ENCODE measurements at places on chromosomes 1 and 21.

DNA sequence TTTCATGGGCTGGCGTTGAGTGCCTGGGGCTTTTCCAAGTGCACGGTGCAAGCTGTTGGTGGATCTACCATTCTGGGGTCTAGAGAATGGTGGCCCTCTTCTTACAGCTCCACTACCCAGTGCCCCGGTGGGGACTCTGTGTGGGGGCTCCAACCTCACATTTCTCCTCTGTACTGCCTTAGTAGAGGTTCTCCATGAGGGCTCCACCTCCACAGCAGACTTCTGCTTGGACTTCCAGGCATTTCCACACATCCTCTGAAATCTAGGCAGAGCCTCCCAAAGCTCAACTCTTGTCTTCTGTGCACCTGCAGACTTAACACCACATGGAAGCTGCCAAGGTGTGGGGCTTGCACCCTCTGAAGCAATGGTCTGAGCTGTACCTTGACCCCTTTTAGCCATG, 82.1 kb downstream of the CCDC18 start:
- DNase-seq = no peak

DNA sequence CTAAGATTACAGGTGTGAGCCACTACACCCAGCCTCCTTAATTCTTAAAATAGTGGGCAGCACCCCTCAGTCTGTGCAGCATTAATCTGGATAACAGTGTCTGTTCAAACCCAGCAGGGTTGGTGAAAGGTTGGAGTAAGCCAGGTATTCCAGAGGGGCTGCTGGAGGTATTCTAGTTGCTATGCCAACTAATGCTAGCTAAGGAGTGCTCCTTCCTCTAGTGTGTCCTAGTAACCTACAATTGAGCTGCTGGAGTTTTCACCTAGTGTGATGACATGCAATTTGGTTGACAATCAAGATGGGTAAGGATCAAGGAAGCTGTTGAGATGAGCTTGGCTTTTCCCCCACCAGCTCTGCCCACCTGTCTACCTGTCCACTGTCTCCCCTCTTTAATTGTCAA, 100.2 kb upstream of the IPO9 start:
- DNase-seq = no peak

DNA sequence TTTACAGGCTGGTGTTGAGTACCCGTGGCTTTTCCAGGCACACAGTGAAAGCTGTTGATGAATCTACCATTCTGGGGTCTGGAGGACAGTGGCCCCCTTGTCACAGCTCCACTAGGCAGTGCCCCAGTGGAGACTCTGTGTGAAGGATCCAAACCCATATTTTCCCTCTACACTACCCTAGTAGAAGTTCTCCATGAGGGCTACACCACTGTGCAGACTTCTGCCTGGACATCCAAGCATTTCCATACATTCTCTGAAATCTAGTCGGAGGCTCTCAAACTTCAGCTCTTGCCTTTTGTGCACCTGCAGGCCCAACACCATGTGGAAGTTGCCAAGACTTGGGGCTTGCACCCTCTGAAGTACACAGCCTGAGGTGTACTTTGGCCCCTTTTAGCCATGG, 227.8 kb downstream of the BACH1 start:
- no peak for DNase-seq

DNA sequence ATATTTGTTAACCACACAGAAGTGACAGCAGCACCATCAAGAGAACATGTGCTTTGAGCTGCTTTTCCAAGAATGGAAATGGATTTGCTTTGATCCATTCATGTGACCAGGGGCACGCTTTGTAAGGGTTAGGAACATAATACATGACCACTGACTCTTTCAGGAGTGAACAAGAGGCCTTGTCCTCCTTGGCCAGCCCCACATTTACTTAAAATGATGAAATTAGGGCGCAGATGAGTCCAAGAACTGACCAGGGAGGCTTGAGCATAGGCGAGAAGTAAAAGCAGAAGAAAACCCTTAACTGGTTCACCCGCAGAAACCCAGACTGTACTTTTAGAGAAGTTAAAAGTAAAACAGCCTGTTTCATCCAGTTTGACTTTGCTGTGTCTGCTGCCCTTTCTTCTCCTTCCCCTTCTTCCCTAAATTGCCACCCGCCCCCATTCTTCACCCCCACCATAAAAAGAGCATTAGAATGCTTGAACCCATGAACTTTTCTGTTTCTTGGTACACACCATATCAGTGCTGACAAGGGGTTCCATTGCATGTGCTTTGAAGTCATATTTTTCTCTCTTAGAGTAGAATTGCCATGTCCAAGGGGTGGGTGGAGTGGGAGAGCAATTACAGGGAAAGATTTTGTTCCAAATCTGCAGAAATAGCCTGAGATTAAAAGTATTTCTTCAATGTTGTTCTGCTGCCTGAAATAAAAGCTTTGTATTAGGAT, 2.6 kb upstream of the GLUL start:
- DNase-seq = no peak

DNA sequence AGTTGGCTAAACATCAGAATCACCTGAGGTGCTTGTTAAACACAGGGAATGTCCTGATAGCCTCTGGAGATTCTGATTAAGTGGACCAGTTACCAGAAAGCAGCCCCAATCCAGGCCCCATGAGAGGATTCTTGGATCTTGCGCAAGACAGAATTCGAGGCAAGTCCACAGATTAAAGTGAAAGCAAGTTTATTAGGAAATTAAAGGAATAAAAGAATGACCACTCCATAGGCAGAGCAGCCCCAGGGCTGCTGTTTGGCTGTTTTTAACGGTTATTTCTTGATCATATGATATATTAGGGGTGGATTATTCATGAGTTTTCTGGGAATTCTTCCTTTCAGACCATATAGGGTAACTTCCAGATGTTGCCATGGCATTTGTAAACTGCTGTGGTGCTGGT, 176.2 kb downstream of the ROR1 start:
- no peak for DNase-seq

GRCh38 chr1:6971048-6971447, 185.8 kb downstream of the CAMTA1 start:
- DNase-seq = no peak

DNA sequence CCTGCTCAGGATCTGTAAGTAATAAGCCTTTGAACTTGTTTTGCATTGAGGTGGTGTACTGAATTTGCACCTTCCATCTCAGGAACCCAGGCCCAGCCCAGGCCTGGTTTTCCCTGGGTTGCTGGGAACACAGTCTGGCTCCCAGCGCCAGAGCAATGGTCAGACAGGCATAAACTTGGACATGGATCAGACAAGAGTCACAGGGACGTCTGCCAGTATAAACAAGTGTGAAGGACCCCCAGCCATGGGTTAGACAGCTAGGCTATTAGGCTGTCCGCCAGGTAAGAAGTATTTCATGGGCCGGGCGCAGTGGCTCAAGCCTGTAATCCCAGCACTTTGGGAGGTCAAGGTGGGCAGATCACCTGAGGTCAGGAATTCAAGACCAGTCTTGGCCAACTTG, 5.5 kb downstream of the IFNLR1 start:
- DNase-seq = no peak

- DNase-seq = no peak
Observed at GRCh38 chr1:53930932-53931331, 14.6 kb downstream of the IFT25 start.

DNA sequence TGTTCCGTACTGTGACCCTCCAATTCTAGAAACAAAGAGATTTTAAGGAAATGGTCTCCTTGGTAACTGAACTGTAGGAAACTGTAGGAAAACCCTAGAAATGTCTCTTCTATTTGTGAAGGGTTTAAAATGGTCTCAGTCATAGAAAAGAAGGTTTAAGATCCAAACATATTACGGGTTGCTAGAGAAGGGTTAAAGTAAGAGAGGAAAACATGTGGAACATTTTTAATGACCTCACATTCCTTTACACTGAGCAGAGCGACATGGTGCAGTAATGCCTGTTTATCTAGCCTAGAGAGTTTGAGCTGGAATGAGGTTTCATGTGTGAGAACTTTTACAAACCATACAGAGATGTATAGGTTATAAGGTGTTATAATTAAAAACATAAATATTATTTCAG, 36.9 kb upstream of the C1orf105 start:
- no peak for DNase-seq

DNA sequence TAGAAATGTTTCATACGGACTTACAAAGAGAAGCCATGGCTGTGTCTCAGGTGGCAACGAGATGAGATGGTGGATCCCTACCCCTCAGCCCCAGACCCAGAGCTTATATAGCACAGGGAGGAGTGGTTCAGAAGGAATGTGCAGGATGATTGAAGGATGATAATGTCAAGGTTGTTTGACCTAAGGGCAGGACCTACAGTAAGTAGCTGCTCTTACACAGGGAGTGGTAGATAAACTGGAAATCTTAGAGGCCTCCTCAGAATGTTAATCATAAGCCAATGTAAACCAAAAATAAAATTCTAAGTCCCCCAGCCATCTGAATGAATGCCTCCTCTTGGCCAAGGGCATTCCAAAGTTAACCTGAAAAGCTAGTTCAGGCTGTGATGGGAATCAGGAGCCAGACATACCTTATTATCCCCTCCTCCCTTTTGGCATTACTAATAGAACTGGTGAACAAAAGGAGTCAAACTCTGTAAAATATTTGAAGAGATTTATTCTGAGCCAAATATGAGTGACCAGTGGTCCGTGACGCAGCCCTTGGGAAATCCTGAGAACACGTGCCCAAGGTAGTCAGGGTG, 45.8 kb upstream of the PDE9A start:
- no peak for DNase-seq

DNA sequence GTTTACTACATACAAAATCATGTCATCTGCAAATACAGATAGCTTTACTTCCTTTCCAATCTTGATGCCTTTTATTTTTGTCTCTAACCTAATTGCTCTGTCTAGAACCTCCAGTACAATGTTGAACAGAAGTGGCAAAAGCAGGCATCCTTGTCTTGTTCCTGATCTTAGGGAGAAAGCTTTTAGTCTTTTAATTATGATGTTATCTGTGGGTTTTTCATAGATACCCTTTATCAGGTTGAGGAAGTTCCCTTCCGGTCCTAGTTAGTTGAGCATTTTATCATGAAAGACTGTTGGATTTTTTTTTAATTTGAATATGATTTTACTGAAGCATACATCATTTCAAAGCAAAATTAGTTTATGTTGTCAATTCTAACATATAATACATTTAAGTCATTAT, 45.7 kb upstream of the DISC1 start:
- DNase-seq = no peak

All from activated T-helper 1 cell treated with anti-CD3 and anti-CD28 coated beads, Interleukin-2, amount 50 U/mL, for 16 hours (primary cell).